ENCODE measurements at places on chromosomes 13 and 19. TPM values are rescaled to one million over a fixed set of nuclear protein-coding genes. Genes with fewer than 3 reads are reported as not detected.

DNA sequence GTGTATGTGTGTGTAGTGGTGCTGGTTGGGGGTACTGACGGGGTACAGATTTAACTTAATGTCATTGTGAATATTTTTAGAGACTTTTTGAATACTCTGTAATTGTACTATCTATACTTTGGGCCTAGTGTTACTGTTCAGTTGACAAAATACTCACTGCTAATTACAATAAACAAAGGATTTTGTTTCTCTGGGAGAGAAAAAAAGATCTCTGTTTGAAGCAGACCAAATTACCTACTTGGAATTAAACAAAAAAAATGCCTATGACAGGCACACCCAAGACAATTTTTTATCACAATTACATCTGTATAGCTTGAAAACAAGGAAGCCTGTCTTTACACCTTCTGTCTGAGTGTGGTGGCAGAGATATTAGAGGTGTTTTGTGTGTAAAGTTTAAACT lies 45.1 kb downstream of the OLFM4 start:
- no peak for DNase-seq

DNA sequence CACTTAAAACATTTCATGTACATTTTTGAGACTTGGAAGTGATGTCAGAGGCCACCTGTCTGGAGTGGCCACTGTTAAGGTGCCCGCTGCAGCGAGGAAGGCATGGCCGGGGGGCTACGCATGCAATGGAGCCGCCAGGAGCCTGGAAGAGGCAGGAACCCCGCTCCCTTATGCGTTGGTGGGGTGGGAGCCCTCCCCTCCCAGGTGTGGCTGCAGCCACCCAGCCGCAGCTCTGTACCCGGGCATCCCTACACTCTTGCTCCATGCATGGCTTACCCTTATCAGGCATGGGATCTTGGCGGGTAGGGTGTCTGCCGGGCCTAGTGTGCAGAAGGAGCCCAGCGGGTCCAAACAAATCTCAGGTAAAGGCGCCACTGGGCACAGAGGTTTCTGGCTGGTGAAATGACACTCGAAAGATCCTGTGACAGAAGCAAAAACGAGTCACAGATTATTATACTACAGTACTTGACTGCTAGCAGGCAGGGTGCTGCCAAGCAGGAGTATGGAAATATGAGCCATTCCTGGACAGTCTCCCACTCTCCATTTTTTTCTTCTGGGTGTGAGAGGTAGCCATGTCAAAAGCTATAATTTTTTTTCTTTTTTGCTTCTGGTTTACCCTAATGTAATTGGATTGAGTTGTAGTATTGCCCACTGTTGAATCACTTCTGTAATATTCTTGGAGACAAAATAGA lies 1606.3 kb upstream of the MIR17HG start:
- DNase-seq, result no peak

GRCh38 chr13:97107815-97108529 lies 113.7 kb upstream of the OXGR1 start:
- DNase-seq, result no peak

- DNase-seq, result peak; percentile 68
Observed at GRCh38 chr19:21482863-21483276, 22.5 kb upstream of the ZNF429 start.

GRCh38 chr19:42207767-42208271 lies 9.7 kb downstream of the DEDD2 start:
- no peak for DNase-seq

ELAVL3 gene
- total RNA-seq, result 1.2 TPM

C13orf46 gene
- total RNA-seq, result 0.48 TPM

GPC6 gene
- total RNA-seq, result 37.6 TPM

ZAR1L gene
- total RNA-seq, result not detected

ZNF554 gene
- 7.0 TPM for total RNA-seq
